ENCODE measurements at places on chromosomes 1 and 21. TPM values are rescaled to one million over a fixed set of nuclear protein-coding genes. Genes with fewer than 3 reads are reported as not detected.

LENEP gene
- total RNA-seq: 0.63 TPM

IL20 gene
- not detected for total RNA-seq

CREG1 gene
- 8.4 TPM for total RNA-seq

OR10K1 gene
- total RNA-seq: not detected

SUCO gene
- total RNA-seq: 34.6 TPM

SEC22B gene
- total RNA-seq: 25.7 TPM

LRRC7 gene
- total RNA-seq: not detected

BRINP3 gene
- total RNA-seq: not detected

TMPRSS3 gene
- 5.2 TPM for total RNA-seq

PRELP gene
- total RNA-seq: not detected

OR11L1 gene
- not detected for total RNA-seq

EXOC8 gene
- 20.7 TPM for total RNA-seq

IFI44L gene
- total RNA-seq: 28.0 TPM

SLC30A2 gene
- not detected for total RNA-seq

C1orf21 gene
- 3.9 TPM for total RNA-seq

GLIS1 gene
- total RNA-seq: not detected

DCAF6 gene
- 19.9 TPM for total RNA-seq

CEPT1 gene
- total RNA-seq: 37.4 TPM

HES3 gene
- total RNA-seq: not detected

IFFO2 gene
- total RNA-seq: 14.8 TPM

NBL1 gene
- total RNA-seq: 29.1 TPM

CCDC24 gene
- 0.65 TPM for total RNA-seq

ZNF697 gene
- total RNA-seq: 0.17 TPM

HCRTR1 gene
- not detected for total RNA-seq

GUCA2A gene
- not detected for total RNA-seq

PTCH2 gene
- 0.53 TPM for total RNA-seq

FGR gene
- total RNA-seq: 0.24 TPM

STMN1 gene
- total RNA-seq: 550 TPM

Data from activated naive CD4-positive, alpha-beta T cell treated with anti-CD3 and anti-CD28 coated beads, Interleukin-2, amount 10 ng/mL, durations not matched to agents 5 hours and 36 hours (primary cell).